HAP-1 (cell line): ENCODE measurements at places on chromosomes 6 and 20.

DNA sequence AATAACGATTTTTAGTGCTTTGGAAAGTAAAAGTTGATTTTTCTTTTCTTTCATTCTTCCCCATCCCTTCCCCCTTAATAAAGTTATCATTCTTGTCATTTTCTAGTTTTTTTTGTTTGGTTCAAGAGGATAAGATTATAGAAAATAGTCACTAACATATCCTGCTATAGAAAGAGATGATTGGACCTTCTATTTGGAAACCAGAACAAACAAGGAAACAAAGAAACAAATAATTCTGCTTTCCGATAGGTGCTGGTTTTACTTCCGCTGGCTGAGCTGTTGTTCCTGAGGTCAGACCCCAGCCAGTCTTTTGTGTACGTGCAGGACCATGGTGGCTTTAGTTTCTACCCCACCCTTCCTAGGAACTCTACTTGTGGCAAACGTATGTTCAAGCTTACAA lies at the start of gene CDH26:
Gene CDH26, plus strand, starts transcription at position 301 of the 400 bp plus-strand sequence. CDS start 304 bp downstream, outside the sequence.
- no peak for DNase-seq

- no peak for DNase-seq
Observed at GRCh38 chr6:4961322-4962168, 42.3 kb downstream of the RPP40 start.

- DNase-seq, result no peak
Observed at GRCh38 chr6:147769496-147770087, 261.1 kb downstream of the SAMD5 start.

DNA sequence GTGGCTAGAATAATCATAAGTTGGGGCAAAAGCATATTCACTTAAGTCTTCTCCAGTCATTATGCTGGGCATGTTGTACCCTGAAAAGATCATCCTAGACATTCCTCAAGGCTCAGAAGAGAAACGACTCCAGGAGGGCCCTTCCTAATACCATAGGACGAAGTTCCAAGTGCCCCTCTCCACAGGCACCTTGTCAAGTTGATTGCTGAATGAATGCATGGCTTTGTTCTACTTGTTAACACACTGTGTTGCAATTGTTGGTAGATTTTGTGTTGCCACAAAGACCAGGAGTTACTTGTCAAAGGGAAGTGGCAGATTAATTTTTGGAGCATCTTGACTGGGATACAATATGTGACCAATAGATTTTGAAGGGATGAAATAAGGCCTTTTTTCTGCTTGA lies 194.3 kb upstream of the SMLR1 start:
- no peak for DNase-seq

- DNase-seq, result no peak
Observed at GRCh38 chr6:113009682-113010081, 662.6 kb downstream of the RFPL4B start.

DNA sequence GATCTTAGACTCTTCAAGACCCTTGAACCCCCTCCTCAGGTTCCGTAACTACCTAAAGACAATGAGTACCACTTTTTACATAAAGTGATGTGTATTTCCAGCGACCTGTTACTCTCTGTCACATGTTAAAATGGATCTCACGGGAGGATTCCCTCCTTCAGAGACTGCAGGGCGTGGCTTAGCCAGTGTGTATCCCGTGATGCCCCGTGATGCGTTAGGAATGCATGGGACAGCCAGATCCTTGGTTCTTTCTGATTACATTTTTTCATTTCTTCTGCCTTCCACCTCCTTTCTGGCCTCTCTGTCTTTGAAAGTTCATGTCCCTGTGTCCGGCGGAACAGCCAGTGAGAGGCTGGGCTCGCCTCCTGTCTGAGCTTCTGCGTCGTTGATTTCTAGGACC lies 155.5 kb downstream of the TMEM242 start:
- DNase-seq, result no peak

DNA sequence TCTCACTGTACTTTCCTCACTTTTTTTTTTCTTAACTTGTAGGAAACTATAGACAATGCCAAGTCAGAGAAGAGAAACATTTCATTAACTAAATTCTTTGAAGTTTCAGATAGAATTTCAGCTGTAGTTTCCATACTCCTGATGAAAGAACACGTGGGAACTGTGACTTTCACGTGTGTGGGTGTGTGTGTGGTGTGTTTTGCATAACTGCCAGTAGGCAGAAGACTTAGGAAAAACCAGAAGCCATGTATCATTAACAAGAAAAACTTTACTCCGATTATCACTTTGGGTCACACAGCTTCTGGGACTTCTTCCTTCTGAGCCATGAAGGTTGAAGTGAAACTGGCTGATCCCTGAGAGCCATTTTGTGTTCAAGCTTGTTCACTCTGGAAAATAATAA lies 483.3 kb downstream of the TFAP2B start:
- no peak for DNase-seq

DNA sequence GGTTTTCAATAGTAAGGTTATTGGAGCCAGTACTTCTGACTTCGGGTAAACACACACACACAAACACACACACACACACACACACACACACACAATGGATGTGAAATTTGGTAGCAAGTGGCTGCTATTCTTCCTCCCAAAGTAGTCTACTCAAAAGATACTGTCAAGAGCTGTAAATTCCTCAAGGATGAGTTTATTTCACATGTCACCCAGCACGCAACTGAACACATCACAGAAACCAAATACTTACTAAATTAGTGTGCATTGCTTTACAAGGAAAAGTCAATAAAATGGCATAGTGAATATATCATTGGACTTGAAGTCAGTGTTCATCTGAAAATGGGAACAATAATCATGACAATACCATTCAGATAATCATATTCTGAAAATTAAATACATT lies 32.9 kb downstream of the MMUT start:
- no peak for DNase-seq

DNA sequence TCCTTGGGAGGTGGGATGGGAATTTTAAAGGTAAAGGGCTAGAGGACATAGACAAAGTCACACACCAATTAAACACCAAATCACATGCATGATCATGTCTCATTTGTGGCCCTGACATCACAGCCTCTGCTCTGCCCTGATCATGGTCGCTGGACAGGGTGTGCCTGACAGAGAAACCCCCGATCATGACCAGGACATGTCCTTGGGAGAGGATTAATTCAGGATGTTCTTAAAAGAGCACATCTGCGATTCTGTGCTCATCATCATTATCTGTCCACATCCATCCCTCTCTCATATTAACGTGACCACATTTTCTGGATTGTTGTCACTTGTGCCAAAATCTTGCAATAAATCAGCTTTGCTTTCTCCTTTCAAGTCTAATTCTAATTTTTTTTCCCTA lies 7.7 kb upstream of the PBOV1 start:
- no peak for DNase-seq

GRCh38 chr6:150692604-150693003 lies 92.9 kb downstream of the PLEKHG1 start:
- DNase-seq, result no peak

DNA sequence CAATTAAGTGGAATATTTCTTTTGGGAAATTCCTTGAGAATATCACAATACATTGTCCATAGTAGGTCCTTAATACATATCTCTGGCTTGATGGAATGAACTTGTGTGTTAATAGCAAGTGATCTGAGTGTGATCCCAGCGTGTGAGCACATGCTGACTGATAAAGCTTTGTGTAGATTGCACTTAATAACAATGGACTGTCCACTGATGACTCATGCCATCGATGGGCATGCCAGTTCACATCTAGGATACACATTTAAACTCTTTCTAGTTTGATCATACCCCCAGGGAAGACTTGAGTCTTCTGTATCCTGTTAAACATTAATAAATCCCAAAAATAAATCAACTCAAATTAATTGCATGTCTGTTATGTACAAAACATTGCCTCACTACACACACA lies 454.3 kb upstream of the SPTLC3 start:
- no peak for DNase-seq

- no peak for DNase-seq
Observed at GRCh38 chr20:40497899-40498691, 190.9 kb downstream of the MAFB start.

DNA sequence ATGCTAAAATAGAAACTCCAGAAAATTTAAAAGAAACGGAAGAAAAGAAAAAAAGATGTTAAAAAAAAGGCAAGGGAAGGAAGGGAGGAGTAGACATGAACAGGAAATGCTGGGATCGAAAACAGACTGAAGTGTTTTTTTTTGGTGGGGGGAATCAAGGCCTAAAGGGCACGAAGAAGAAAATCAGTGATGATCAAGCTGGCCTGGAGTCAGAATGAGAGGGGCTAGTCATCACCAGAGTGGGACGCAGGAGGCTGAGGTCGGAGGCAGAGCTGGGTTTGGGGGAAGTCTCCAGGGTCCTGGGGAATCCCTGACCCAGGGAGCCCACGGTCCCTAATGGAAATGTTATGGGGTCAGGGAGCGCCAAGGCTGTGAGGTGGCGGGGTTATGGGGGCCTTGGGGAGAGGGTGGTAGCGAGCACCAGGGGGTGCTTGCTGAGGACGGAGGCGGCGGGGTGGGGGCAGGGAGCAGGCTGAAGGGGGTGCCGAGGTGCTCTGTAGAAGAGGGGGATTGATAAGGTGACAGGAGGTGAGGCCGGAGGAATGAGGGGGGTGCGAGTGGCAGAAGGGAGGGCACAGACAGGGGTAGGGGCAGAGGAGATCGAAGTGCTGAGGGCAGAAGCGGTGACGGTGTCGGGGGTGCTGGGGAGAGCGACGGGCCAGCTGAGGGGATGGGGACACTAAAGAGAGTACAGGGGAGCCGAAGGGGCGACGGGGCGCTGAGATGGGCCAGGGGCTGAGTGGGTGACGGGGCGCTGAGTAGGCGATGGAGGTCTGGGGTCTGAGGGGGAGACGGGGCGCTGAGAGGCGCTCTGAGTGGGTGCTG lies 684 bp downstream of the ZNFX1 start:
- peak; percentile 35 for DNase-seq

DNA sequence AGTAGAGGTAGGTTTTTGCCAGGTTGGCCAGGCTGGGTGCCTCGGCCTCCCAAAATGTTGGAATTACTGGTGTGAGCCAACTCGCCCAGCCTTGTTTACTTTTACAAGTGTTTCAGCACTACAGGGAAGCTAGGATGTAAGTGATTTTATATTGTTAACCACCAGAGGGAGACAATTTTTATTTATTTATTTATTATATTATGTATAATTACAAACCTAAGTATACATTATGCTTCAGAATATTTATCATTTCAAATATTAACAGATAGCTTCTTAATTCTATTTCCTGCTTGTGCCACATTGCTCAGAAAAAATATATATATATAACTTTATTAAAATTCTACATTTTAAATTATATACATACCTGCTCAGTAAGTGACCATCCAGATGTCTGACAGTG lies 9.8 kb downstream of the MMUT start:
- DNase-seq, result no peak

DNA sequence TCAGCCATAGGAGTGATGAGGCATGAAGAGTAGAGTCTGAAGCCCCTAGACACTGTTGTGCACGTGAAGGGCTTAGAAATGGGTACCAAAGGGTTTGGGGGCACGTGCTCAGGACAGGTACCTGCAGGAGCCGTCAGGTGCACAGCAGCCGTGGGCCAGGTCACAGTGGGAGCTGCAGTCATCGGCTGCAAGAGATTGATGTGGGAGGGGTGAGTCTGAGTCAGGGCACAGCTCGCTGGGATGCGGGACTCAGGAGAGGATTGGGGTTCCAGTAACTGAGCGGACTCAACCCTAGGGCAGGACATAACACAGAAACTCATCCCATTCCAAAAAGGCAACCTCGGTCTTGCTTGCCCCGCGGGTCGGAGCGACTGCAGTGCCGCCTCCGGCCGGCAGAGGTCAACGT lies 1.1 kb downstream of the DLK2 start:
- DNase-seq, result peak; percentile 66

DNA sequence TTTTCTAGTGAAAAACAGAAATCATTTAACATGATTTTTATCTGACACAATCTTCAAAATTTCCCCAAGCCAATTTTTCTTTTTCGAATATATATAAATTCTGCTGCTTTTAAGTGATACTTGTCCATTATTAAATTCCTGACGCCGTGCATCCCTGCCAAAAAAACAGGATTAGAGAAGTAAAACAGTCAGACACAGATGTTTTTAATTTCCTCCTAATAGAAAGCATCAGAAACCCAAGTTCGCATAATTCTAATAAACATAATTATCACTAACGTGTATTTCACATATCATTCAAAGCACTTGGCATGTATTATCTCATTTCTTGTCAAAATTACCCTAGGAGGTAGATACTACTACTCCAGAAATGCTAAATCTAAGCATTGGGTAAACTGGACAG lies 179.5 kb downstream of the ZFP64 start:
- DNase-seq, result no peak

DNA sequence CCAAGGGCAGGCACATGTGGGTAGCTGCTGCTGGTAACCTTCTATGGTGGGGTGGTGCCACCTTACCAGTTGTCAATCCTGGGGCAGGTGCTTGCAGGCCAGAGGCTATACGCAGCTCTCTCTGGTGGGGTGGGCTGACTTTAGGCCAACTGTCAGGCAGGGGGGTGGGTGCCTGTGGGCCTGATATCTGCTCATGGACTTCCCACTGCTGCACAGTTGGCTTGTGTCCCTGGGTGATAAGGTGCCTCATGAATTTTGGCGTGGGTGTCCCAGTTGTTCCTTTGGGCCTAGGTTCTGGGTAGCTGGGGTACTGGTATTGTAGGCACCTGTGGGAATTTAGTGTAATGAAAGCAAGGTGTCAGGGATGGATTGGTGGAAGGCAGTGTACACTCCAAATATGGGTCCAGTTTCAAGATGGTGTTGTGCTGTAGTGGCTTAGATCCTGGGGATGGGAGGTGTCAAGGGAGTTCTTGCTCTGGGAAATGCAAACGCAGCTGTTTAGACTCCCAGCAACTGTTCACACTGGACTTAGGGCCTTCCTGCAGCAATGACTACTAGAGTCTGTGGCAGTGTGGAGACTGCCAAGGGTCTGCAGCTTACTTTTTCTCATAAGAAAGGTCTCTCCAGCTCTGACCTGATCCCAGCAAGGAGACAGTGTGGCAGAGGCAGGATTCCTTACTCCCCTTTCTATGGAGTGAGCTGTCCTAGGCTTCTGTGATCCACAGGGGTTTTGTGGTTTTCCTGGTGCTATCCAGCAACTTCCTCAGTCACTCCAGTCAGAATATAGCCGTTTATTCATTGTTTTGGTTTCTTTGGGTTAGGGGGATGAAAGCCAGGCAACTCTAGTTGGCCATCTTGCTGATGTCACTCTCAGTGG lies 128.2 kb downstream of the CRYBG1 start:
- no peak for DNase-seq

DNA sequence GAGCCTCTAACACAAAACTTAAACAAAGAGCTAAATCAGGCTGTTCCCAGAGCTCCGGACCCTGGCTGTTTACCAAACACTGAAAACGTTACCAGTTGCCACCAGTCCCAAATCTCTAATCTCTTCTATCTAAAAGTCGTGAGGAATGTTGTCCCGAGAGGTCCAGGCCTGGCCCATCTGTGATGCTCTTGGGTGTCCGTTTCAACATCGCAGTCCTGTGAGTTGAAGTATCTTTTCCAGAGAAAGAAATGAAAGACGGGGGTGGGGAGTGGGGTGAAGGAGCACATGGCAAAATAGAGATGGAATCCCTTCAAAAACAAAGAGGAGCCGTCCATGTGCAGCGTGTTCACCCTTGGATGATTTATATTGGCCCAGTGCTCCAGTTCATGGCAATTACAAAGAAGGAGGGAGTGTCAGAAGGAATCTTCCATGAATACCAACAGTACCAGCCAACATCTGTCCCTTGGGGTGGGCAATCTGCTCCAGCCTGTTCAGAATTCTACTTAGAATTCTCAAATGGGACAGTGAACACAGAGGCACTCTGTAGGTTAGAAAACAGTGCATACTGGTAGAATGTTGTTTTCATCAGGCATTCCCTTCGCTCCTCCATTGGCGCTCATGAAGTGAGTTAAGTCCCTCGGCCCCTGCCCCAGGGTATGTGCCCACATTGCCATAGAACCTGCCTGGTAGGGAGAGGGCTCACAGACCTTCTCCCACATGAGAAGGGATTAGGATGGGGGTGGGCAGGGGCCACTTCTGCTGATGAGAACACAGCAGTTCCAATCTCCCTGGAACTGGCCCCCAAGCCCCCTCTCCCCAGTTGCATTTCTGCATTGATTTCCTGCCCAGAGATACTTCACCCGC lies 112.1 kb downstream of the LY86 start:
- no peak for DNase-seq
